ENCODE measurements at places on chromosomes 7 and 10.

GRCh38 chr10:73019100-73019499 is 64.5 kb upstream of the PLA2G12B start:
- DNase-seq, result no peak

DNA sequence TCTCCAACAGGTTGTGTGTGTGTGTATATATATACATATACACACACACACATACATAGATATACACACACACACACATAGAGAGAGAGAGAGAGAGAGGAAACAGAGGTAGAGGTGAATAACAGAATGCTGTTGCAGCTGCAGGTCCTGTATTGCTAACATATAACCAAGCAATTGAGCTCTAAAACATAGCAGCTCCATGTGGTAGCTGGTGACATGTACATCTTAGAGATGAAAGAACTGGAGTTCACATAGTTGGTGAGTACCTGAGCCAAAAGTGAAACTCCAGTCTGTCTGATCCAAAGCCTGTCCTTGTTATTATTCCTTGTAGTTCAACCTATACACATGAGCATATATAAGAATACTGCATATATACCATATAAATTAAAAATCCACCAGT is 152.9 kb upstream of the CSTF2T start:
- DNase-seq, result no peak

DNA sequence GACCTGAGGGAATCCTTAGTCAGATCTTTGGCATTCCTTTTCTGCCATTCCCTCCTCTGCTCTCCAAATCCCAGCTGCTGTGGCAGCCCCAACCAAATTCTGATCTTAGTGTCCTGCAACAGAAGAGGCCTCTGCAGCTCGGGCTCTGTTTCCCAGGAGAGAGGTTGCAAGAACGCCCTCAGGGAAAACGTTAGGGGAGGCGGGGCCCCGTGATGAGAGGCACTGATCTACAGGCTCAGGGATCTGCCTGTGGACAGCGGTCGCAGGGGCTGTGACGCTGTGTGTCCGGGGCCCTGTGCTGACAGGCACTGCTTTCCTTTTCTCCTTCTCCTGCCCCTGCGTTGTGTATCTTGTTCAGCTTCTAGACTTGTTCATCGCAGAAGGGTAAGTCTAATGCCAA is 57.3 kb upstream of the DPYSL4 start:
- no peak for DNase-seq

GRCh38 chr7:131568970-131569369 is 12.5 kb upstream of the PODXL start:
- DNase-seq, result no peak

DNA sequence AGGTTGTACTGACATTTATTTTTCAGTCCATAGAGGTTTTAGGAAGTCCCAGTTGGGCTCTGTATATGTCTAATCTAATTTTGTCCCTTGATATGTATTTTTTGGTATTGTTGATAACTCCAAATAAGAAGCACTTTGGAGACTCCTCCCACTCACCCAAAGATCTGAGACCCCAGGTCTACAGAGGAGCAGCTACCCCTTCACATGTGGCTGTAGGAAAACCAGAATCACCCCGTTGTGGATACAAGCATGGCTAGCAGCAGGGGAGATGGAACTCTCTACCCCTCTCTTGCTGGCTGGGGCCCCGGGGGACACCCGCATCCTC is 9.4 kb downstream of the HHEX start:
- no peak for DNase-seq

- DNase-seq, result peak; percentile 26
Observed at GRCh38 chr7:85564861-85565260, 378.0 kb upstream of the SEMA3D start.

DNA sequence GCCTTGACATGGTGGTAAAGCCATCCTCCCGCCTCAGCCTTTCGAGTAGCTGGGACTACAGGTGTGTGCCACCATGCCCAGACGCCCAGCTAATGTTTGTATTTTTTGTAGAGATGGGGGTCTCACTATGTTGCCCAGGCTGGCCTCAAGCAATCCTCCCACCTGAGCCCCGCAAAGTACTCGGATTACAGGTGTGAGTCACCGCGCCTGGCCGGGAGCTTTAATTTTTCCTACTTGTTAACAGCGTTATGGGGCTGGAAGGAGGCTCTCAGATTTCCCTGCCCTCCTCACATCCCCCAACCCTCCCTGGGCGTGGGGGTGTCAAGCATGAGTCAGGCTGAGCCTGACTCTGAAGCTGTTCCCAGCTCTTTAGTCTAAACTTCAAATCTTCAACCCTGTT is 8.3 kb downstream of the ALKBH4 start:
- no peak for DNase-seq

DNA sequence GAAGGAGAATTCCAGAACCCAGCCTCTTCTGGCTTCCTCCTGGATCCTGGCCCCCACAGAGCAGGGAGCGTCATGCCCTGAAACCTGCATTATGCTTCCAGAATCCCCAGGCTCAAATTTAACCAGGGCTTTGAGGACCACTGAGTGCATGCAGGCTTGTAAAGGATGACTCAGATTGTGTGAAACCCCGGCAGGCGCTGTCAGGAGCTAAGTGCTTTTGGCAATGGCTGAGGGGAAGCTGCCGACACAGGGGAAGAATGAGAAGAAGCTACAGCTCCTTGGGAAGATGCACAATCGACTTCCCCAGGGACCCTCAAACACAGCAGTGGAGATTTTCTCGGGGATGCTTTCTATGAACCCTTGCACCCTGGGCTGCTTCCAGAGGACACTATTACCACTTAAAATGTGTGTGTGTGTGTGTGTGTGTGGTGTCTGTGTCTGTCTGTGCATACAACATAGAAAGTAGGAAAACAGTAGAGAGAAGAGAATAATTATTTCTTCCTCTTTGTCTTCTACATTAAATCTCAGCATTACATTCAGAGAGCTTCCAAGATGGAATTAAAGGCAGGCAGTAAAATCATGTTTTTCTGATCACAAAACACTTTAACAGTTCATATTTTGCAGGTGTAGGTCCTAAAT is 183.5 kb upstream of the INHBA start:
- DNase-seq, result peak; percentile 77

GRCh38 chr10:73296946-73297345 is 44.5 kb upstream of the MRPS16 start:
- no peak for DNase-seq

- DNase-seq, result no peak
Observed at GRCh38 chr10:131022981-131023380, 288.5 kb downstream of the TCERG1L start.

DNA sequence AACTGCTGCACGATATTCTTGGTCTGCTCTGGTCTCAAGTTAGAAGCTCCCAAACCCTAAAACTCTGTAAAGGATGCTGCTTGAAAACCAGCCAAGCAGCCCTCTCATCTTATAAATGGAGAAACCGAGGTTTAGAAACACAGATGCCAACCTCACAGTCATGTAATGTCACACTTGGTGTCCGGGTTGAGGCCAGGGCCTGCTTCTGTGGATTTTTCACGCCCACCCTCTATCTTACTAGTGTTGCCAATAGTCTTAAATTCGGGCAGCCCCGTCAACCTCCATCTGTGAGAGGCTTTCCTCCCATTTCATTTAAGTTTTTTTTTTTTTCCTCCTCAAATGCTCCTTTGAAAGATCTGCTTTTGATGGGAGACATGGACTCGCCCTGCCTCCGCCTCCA is 28.9 kb downstream of the PLPP4 start:
- DNase-seq, result no peak

DNA sequence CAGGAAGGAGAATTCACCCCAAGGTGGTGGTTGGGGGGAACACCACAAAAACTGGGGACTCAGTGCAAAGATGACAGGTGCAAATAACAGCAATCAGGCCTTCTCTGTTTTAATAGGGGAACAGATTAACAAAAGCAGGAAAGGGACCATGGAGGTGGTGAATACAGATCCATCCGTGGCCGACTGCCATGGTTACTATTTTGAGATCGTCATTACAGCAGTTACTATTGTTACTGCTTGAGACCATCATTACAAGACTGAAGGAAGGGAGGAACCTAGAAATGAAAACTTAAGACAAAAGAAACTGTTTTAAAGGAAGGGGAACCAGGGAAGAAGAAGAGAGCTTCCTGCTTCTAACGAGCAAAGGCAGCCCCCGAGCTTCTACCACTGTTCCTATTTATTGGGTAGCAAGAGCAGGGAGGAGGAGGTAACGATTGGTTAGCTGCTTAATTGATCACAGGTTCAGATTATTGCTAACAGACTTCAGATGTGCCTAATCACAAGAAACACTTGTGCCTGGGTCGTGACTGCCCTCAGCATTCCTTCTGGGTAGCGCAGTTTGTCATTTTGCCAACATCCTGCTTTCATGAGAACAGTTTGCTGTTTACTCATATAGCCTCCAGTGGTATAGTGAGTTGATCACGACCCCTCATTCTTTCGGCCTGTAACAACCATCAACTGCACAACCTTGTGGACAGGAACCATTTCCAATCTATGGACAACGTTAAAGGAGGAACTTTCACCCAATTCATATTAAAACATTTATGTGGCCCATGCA is 216.3 kb downstream of the CHCHD3 start:
- peak; percentile 7 for DNase-seq

DNA sequence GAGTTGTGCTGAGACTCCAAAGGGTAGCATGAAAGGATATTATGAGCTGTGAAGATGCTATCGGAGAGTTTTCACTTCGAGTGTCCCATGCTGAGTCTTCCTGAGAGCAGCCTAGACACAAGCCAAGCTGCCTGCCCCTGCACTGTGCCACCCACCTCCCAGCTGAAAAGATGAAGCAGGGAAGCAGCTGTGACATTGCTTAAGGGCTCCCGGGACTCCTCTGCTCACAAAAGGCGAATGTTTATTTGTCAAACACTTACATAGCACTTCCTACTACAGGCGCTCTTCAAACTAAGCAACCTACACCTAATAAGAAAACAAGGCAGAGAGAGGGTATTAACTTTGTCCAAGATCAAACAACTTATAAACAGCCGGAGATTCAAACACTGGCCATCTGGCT is 95.6 kb downstream of the OSBPL3 start:
- no peak for DNase-seq

DNA sequence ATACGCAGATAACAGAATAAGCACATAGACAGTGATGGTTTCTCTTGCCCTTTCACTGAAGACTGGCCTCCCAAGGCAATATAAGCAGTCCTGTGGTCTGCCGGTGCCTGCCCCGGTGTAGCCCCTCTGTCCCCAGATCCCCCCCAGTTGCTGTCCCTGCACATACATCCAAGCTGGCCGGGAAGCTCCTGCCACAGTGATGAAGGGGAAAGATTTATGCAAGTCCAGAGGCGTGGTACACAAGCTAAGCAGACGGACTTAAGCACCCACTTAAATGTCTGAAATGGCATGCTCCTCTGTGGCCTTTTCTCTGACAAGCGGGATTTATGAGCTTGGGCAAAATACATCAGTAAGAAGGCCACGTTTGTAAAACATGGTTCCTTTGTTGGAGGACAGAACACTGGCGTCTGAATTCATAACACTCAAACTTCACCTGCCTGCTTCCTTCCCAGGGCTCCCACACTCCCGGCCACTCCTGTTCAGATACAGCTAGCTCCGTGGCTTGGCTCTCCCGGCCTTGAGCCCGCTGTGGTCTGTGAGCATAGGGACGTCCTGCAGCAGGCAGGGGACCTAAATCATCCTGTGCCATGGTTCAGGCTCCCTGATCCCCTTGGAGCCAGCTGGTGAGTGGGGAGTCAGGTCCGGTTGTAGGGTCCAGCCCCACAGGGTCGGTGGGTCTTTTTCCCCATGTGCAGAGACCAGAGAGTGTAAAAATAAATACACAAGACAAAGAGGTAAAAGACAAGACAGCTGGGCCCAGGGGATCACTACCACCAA is 61.7 kb upstream of the PPP2R2D start:
- no peak for DNase-seq

- DNase-seq, result no peak
Observed at GRCh38 chr10:86311906-86312305, 54.7 kb downstream of the GRID1 start.

DNA sequence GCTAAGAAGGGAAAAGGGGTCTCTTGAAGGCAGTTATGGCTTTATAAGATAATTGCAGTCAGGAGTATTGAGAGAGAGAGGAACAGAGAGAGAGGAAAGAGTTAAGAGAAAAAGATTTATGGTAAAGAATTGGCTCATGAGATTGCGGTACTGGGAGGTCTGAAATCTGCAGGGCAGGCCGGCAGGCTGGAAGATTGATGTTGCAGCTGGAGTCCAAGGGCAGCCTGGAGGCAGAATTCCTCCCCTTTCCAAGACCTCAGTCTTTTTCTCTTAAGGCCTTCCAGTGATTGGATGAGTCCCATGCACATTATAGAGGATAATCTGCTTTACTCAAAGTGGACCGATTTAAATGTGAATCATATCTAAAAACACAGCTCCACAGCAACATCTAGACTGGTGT is 68.4 kb downstream of the HACD1 start:
- no peak for DNase-seq

DNA sequence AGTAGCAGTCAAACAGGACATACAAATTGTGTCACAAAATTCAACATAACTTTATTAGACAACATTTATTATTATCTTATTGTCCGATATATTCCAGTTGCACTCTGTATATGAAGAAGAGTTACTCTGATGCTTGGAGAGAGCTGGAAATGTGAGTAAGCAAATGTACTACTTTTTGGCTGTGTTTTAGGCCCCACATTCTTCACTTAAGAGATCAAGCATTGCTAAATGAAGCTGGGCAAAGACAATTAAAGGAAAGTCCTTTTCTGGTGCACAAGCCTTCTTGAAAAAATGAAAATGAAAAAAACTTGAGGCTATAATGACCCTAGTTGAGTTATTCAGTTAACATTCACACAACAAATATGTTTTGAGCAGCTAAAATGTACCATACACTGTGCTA is 26.1 kb downstream of the MYPN start:
- no peak for DNase-seq

DNA sequence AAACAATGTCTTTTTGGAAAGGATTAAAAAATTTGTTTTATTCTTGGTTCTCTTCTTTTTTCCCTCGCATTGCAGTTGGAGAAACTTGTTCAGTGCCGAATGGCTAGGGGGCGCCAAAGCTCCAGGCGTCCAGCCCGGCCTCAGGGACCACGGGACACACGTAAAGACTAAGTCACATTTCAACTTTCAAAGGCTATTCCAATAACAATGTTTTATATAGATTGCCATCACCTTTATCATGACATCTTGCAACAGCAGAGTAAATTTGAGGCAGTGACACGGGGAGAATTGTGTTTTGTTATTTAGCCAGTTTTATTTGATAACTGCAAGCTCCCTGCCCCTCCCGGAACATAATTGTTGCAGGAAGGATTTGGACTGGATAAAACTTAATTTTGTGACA is 2.2 kb upstream of the IGFBP3 start:
- peak; percentile 84 for DNase-seq

- DNase-seq, result no peak
Observed at GRCh38 chr7:18702071-18702829, 206.7 kb downstream of the HDAC9 start.
